Neural progenitor cell (in vitro differentiated cells): ENCODE measurements at places on chromosomes 7 and 10.

DNA sequence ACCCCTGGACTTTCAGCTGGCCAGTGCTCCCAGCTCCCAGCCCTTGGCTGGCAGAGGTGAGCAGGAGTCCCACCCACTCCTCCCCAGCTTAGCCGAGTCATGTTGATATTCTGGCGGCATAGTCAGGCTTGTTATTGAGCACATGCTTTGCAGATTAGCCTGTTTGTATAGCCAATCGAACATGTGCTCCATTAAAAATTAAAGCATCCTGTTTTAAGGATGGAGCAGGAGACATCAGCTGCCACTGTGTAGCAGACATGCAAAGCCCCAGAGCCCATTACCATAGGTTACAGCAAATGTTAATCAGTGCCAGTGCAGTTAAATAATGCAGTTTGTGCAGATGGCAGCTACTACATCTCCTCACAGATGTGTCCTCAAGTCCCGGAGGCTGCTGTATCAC lies 574.6 kb upstream of the GALNT17 start:
- DNase-seq: no peak
- no peaks in the 10 kb centered on the region for H3K36me3 ChIP-seq
- H3K27ac ChIP-seq: no peak overlapping the region
- H3K4me1 ChIP-seq: no peaks in the 10 kb centered on the region

DNA sequence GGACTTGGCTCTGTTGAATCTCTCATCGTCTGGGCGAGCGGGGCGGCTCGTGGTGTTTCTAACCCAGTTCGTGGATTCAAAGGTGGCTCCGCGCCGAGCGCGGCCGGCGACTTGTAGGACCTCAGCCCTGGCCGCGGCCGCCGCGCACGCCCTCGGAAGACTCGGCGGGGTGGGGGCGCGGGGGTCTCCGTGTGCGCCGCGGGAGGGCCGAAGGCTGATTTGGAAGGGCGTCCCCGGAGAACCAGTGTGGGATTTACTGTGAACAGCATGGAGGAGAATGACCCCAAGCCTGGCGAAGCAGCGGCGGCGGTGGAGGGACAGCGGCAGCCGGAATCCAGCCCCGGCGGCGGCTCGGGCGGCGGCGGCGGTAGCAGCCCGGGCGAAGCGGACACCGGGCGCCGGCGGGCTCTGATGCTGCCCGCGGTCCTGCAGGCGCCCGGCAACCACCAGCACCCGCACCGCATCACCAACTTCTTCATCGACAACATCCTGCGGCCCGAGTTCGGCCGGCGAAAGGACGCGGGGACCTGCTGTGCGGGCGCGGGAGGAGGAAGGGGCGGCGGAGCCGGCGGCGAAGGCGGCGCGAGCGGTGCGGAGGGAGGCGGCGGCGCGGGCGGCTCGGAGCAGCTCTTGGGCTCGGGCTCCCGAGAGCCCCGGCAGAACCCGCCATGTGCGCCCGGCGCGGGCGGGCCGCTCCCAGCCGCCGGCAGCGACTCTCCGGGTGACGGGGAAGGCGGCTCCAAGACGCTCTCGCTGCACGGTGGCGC lies at the start of gene EN2:
Gene EN2, plus strand, starts transcription at position 19 of the 767 bp plus-strand sequence. Its CDS starts 249 bp downstream, at position 268.
- peaks cover 3% of the 10 kb centered on the region for H3K4me1 ChIP-seq
- DNase-seq: peak; percentile 55
- no peaks in the 10 kb centered on the region for H3K36me3 ChIP-seq
- no peak within 1 kb of the TSS for H3K27ac ChIP-seq
- H3K4me3 ChIP-seq: no peak within 1 kb of the TSS
- peaks cover 98% of the 10 kb centered on the region for H3K27me3 ChIP-seq

DNA sequence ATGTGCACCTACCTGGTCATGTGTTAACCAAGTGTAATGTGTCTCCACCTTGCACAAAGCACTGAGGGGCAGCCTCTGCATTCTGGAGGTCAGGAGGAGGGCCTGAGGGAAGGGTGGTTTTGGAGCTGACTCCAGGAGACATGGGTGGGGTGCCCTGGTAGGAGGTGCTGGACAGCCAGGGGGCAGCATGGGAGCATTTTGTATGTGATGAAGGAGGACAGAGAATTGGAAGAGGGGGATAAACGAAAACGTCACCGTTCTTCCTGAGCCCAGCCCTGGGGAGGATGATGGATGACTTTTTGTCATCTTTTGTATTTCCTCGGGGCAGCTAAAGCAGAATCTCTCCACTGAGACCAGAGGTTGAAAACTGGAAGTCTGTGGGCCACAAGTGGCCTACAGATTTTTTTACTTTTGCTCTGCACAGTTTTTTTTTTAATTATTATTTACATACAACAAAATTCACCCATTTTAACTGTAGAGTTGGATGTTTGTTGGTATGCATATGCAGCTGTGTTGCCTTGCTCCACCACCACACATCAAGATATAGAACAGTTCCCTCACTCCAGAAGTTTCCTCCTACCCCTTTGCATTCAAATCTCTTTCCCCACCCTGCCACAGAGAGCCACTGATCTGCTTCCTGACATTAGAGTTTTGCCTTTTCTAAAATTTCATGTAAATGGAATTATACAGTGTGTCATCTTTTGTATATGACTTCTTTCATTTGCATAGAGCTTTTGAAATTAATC lies 242.5 kb downstream of the VTI1A start:
- peak; percentile 64 for DNase-seq
- H3K4me3 ChIP-seq: no peak overlapping the region
- H3K4me1 ChIP-seq: no peaks in the 10 kb centered on the region
- H3K27me3 ChIP-seq: no peaks in the 10 kb centered on the region

DNA sequence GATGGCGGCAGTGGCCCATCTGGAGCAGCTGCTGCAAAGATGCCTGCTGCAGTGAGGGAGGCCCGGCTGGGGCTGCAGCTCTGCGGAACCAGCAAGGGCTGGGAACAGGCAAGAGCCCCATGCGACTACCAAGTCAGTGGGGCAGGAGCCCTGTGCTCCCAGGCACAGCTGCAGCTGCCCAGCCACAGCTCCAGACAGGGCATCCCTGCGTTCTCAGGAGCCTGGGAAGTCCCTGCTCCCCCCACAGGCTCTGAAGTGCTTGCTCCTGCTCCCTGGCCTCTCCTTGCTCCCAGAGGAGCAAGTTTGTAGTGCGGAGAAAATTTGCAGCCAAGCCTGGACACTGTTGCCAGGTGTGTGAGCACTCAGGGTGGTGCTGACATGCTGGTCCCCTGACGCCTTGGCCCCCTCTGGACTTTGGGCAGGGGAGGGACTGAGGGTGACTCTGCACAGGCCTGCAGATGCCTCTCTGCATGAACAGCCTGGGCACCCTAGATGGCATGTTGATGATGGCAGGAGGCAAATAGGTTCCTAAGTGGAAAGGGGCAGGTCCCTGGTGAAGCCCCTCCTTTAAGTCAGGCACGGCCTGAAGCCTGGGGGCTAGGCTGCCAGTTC lies 105.6 kb downstream of the LYZL1 start:
- no peak overlapping the region for H3K4me3 ChIP-seq
- H3K27me3 ChIP-seq: no peaks in the 10 kb centered on the region
- peaks cover 21% of the 10 kb centered on the region for H3K4me1 ChIP-seq

DNA sequence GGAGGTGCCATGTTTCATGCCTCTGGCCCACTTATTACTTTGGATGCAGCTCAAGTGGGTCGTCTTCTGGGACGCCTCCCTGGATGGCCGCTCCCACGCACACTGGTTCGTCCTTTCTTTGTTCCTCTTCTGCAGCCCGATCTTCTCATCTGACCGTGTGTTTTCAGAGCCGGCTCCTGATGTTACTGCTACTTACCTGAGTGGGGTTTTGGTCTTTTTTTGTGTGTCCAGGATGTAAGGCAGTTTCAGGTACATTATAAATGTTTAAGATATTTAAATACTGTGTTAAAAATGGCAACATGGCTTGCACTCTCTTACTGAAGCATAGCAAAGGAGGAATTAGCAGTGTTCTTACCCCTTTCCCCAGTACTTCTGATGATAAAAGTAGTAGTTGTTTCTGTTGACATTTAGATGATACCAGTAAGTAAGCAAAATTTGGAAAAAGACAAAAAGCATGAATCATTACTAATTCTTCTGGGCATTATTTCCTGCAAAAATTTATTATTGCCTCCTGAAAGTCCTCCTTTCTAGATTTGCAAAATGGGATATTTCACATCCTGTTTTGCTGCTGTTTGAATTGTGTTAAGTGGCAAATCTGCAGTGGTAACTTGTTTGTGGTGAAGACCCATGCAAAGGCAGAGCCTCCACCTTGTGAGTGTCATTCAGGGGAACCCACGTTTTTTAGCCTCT lies 59.4 kb downstream of the SHH start:
- H3K27ac ChIP-seq: no peak overlapping the region
- H3K4me1 ChIP-seq: peaks cover 13% of the 10 kb centered on the region
- H3K4me3 ChIP-seq: no peak overlapping the region
- no peaks in the 10 kb centered on the region for H3K27me3 ChIP-seq

- H3K4me3 ChIP-seq: peak within 1 kb of the TSS; percentile 72
- H3K36me3 ChIP-seq: no peaks in the 10 kb centered on the region
- peak; percentile 78 for DNase-seq
- no peak within 1 kb of the TSS for H3K27ac ChIP-seq
- H3K27me3 ChIP-seq: no peaks in the 10 kb centered on the region
- no peaks in the 10 kb centered on the region for H3K4me1 ChIP-seq
Observed at GRCh38 chr10:98446661-98447221, at the start of gene HPS1. Gene HPS1 (minus strand): TSS chr10:98446935. CDS start chr10:98443240, 3,695 bp downstream.

- H3K4me3 ChIP-seq: no peak overlapping the region
- no peaks in the 10 kb centered on the region for H3K36me3 ChIP-seq
- H3K27ac ChIP-seq: no peak overlapping the region
- DNase-seq: no peak
Observed at GRCh38 chr10:95537542-95537927, 23.6 kb downstream of the SORBS1 start.

- peaks cover 25% of the 10 kb centered on the region for H3K4me1 ChIP-seq
- H3K36me3 ChIP-seq: peaks cover 4% of the 10 kb centered on the region
- peak; percentile 6 for DNase-seq
- no peak overlapping the region for H3K4me3 ChIP-seq
Observed at GRCh38 chr7:106108991-106109390, 3.1 kb downstream of the SYPL1 start.

- no peaks in the 10 kb centered on the region for H3K36me3 ChIP-seq
- peaks cover 20% of the 10 kb centered on the region for H3K4me1 ChIP-seq
- no peak overlapping the region for H3K27ac ChIP-seq
- H3K4me3 ChIP-seq: no peak overlapping the region
- no peaks in the 10 kb centered on the region for H3K27me3 ChIP-seq
- DNase-seq: no peak
Observed at GRCh38 chr7:22564511-22565045, 64.6 kb upstream of the STEAP1B start.

GRCh38 chr7:130721486-130722277 lies 12.3 kb downstream of the KLF14 start:
- no peaks in the 10 kb centered on the region for H3K27me3 ChIP-seq
- no peak overlapping the region for H3K4me3 ChIP-seq

DNA sequence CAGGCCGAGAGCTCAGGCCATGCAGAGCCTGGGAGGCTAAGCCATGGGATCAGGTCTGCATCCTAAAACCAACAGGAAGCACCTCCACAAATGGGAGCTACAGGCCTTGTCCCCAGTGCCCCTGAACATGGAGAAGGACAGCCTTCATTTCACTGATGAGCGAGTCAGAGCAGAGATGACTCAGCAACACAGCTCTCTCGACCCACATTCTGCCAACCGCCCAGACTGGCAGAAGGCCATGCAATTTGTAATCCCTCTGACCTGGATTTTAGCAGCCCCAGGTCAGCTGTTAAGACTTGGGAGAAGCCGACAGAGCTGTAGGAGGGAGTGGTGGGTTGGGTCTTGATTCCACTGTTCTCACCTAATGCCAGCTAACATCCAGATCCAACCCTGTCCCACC lies 25.5 kb downstream of the VOPP1 start:
- no peaks in the 10 kb centered on the region for H3K36me3 ChIP-seq
- no peaks in the 10 kb centered on the region for H3K4me1 ChIP-seq
- H3K27ac ChIP-seq: no peak overlapping the region
- H3K4me3 ChIP-seq: no peak overlapping the region
- DNase-seq: no peak

- H3K36me3 ChIP-seq: no peaks in the 10 kb centered on the region
- DNase-seq: no peak
- no peaks in the 10 kb centered on the region for H3K27me3 ChIP-seq
- H3K27ac ChIP-seq: no peak overlapping the region
- no peak overlapping the region for H3K4me3 ChIP-seq
Observed at GRCh38 chr10:88270061-88270808, 312.9 kb downstream of the RNLS start.

DNA sequence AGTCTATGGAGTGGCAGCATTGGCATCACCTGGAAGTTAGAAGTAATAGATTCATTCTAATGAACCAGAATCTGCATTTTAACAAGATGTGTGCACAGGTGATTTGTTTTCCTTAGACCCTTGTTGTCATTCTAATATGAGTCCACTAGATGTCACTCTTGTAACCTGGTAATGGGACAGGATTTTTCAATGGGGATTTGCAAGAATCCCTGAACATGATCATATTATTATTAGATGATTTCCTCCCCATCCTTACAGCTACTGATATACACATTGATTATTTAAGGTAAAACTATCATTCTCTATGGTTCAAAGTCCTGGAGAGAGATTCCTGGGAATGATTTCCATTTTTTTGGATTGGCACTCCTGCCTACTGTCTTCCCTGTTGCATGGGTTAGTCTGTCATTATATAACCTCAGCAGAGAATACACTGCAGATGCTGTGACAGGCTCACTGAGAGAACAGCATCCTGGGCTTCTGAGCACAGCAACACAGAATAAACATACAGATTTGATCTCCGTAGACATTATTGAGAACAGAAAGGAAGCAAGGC lies 194.9 kb downstream of the SUGCT start:
- no peaks in the 10 kb centered on the region for H3K36me3 ChIP-seq
- no peak overlapping the region for H3K4me3 ChIP-seq
- peak; percentile 35 for DNase-seq

GRCh38 chr7:78279457-78279856 lies 480.9 kb downstream of the PHTF2 start:
- no peaks in the 10 kb centered on the region for H3K4me1 ChIP-seq
- DNase-seq: no peak
- no peaks in the 10 kb centered on the region for H3K36me3 ChIP-seq
- H3K4me3 ChIP-seq: no peak overlapping the region
- no peak overlapping the region for H3K27ac ChIP-seq
- no peaks in the 10 kb centered on the region for H3K27me3 ChIP-seq

GRCh38 chr10:106931159-106931852 lies 233.2 kb downstream of the SORCS1 start:
- no peaks in the 10 kb centered on the region for H3K36me3 ChIP-seq
- no peak overlapping the region for H3K4me3 ChIP-seq
- DNase-seq: no peak
- peaks cover 28% of the 10 kb centered on the region for H3K4me1 ChIP-seq
- no peak overlapping the region for H3K27ac ChIP-seq
- H3K27me3 ChIP-seq: no peaks in the 10 kb centered on the region

GRCh38 chr7:148500978-148501377 lies 89.6 kb upstream of the C7orf33 start:
- no peak overlapping the region for H3K4me3 ChIP-seq
- no peaks in the 10 kb centered on the region for H3K36me3 ChIP-seq
- no peaks in the 10 kb centered on the region for H3K4me1 ChIP-seq
- DNase-seq: no peak
- no peaks in the 10 kb centered on the region for H3K27me3 ChIP-seq
- no peak overlapping the region for H3K27ac ChIP-seq

GRCh38 chr10:95513941-95514392 lies 47.2 kb downstream of the SORBS1 start:
- DNase-seq: no peak
- no peak overlapping the region for H3K4me3 ChIP-seq
- H3K27ac ChIP-seq: no peak overlapping the region
- H3K4me1 ChIP-seq: peaks cover 9% of the 10 kb centered on the region
